Neural progenitor cell (in vitro differentiated cells): ENCODE measurements at places on chromosomes 2 and 18. TPM values are rescaled to one million over a fixed set of nuclear protein-coding genes. Genes with fewer than 3 reads are reported as not detected.

Gene IER3IP1
- 10.9 and 16.6 TPM in 2 replicates for total RNA-seq

Gene TRIM54
- total RNA-seq, result 0.12 TPM in 1 of 2 replicates, not detected in the other

DNA sequence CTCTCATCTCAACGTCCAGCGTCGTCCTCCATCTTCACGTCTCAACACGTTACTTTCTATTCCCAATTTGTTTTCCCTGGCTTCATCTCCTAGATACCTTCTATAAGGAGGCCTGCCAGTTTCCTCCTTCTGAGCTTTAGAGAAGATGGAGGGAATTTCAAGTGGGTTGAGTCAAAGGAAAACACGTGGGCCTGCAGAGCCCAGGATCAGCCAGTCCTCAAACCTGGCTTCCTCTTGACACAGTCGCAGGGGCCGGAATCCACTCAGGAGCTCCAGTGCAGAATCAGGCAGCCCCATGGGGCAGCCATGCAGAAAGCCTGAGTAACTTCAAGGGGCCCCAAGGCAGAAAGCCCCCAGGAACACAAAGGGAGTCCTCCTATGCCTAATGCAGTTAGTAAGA is 14.5 kb upstream of the APCDD1 start:
- H3K36me3 ChIP-seq, result no peaks in the 10 kb centered on the region
- H3K4me3 ChIP-seq, result no peak overlapping the region

GRCh38 chr2:237431837-237432236 is 17.9 kb upstream of the COL6A3 start:
- H3K27ac ChIP-seq, result no peak overlapping the region
- H3K27me3 ChIP-seq, result no peaks in the 10 kb centered on the region
- no peak for DNase-seq
- no peaks in the 10 kb centered on the region for H3K36me3 ChIP-seq
- no peak overlapping the region for H3K4me3 ChIP-seq
